Fibroblast of skin of right biceps (primary cell): ENCODE measurements at places on chromosomes 2 and 18.

- peak; percentile 85 for DNase-seq
Observed at GRCh38 chr2:205858881-205859441, 176.7 kb downstream of the NRP2 start.

DNA sequence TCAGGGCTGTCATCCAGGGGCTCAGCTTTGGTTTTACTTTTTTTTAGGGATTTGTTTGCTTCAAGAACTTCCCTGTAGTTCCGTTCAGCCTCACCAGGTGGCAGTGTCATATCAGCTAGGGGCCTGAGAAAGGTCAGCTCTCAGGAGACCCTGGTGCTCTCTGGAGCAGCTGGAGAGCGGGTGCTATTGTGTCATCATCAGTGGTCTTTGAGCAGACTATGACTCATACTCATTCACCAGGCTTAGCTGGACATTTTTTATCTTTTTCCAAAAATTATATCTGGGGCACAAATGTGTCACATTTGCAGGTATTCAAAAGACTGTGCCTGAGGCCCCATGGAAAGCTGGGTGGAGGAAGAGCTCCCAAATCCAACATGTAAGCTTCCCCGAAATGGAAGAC is 24.4 kb downstream of the ZNF892 start:
- peak; percentile 67 for DNase-seq

GRCh38 chr2:172220121-172220520 is 117.4 kb upstream of the DLX2 start:
- DNase-seq, result no peak

GRCh38 chr2:200765139-200765951 is 46.4 kb upstream of the BZW1 start:
- peak; percentile 95 for DNase-seq

- peak; percentile 33 for DNase-seq
Observed at GRCh38 chr2:169509298-169509885, at the start of gene KLHL41. TSS of gene KLHL41 (plus strand) at chr2:169509702. CDS start at chr2:169509779, 77 bp downstream.

DNA sequence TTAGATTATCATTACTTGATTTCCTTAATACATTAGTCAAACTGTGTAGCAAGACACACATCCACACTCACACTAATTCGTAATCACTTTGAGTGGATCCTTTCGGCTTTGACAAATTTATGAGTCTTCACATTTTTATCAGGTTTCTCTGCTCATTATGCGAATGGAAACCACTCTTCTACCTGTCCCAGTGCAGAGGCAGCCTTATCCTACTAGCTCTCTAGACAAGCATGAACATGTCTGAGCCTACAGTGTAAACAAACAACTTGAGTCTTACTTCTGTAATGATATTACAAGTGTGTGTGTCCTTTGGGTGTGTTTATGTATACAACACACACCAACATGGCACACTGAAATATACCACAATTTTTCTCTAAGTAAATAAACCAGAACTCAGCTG is 361.9 kb upstream of the CHST9 start:
- no peak for DNase-seq

- DNase-seq, result peak; percentile 5
Observed at GRCh38 chr18:28576941-28577340, 400.0 kb upstream of the CDH2 start.

- DNase-seq, result peak; percentile 48
Observed at GRCh38 chr2:73111073-73112025, 1.4 kb downstream of the RAB11FIP5 start.

DNA sequence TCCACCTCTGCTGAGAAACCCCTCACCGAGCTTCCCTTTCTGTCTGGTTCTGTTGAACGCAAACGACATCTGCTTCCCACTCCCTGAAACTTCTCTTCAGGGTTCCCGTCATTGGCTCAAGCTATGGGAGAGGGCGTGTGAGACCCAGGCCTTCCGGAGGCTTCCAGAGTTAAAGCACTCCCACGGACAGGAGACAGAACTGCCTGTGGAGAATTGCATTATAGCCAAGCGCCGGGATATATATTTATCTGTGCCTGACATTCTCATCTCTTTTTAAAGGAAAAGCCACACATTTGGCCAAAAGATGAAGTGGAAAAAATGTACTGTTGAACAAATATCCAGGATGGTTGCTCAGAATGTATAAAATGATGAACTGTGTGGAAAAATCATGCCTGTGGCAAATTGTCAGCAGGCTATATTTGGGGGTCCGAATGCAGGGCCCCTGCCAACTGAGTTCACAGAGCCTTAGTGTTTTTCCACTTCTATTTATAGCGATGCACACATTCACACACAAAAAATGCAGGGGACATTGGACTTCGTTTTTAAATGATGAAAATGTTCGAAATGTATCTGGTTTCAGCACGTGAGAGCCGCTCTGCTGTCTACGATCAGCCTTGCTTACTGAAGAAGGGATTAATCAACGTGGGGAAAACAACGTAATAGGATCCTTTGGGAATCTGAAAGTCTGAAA is 59.5 kb downstream of the E2F6 start:
- DNase-seq, result peak; percentile 85

DNA sequence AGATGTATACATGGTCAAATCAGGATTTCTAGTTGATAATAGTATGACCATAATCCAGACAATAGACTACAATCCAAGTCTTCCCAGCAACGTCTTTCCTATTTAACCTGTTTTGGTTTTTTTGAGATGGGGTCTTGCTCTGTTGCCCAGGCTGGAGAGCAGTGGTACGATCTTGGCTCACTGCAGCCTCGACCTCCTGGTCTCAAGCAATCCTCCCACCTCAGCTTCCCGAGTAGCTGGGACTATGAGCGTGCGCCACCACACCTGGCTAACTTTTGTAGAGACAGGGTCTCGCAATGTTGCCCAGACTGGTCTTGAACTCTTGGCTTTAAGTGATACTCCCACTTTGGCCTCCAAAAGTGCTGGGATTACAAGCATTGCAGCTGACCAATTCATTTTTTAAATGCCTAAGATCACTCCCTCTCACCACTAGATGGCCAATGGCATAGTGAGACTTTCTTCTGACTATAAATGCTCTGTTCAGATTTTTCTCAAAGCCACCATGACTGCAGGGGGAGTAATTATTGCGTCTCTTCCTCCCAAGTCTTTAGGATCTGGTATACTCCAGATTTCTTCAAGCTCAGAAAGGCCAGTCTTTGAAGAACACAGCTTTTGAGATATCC is 47.6 kb downstream of the HNRNPLL start:
- peak; percentile 22 for DNase-seq

DNA sequence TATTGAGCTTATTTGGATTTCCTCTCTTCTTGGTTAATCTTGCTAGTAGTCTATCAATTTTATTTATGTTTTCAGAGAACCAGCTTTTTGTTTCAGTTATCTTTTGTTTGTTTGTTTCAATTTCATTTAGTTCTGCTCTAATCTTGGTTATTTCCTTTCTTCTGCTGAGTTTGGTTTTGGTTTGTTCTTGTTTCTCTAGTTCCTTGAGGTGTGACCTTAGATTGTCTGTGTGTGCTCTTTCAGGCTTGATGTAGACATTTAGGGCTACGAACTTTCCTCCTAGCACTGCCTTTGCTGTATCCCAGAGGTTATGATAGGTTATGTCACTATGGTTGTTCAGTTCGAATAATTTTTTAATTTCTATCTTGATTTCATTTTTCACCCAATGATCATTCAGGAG is 141.6 kb downstream of the ZNF236 start:
- no peak for DNase-seq

DNA sequence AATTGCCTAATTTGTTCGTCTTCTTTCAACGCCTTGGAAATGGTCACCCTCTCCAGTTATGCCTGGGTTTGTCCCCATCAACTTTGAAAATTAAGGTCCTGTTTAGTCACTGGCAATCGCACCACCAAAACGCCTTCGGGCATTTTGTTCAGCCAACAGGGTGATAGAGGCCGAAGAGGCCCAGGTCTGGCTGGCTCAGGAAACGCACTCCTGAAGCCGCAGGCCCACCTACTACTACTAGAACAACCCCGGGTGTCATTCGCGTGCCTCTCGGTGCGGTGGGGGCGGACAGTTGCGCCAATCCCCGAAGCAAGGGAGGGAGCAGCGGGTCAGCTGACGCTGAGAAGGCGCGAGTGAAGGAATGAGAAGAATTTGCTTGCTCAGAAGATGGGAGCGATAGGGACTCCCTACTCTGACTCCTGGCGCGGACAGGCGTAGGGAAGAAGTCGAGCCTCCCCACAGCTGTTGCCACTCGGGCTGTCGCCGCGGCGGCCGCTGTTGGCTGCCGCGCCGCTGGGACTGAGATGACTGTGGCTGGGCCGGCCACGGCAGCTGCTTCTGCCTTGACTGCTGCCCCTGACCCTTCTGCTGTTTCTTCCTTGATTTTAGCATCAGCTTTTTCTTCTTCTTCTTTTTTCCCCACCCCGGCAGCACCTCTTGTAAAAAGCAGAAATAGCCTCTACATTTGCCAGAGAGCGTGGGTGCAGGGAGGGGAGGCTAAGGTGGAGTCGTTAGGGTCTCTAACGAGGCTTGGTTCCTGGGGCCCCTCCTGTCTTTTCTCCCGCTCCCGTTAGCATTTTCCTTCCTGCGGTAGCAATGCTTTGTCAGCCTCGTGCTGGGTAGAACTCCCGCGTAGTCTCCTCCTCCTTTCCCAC is 387.6 kb downstream of the FIGN start:
- DNase-seq, result peak; percentile 83

DNA sequence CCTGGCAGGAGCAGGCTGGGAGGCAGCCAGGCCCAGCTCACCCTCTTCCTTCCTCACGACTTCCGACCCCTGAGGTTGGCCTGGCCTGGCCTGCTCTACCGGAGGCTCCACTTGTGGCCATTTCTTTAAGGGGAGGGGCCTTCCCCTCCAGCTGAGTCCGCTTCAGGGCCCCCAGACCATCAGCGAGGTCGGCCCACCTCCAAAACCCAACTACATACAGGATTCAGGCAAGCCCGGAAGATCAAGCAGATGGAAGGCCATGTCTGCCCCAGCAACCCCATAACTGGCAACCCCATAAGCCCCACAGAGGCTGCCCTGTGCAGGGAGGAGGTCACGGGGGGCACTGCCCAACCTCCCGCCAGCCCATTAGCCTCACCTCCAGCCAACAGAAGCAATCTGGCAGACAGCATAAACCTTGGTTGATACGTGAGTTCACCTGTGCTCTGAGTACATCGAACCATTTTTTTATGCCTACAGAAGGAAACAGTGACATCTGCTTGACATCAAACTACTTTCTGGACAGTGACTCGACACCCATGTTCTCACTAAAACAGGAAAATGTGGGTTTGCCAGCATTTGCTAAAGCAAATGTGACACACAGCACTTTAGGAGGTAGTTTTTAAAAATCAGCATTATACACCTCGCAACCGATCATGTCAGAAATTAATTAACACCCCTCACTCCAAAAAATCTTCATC is 98.9 kb downstream of the EIPR1 start:
- no peak for DNase-seq

GRCh38 chr2:105560157-105560556 is 161.3 kb upstream of the FHL2 start:
- DNase-seq, result no peak

GRCh38 chr2:15159206-15159605 is 401.9 kb downstream of the NBAS start:
- peak; percentile 20 for DNase-seq

DNA sequence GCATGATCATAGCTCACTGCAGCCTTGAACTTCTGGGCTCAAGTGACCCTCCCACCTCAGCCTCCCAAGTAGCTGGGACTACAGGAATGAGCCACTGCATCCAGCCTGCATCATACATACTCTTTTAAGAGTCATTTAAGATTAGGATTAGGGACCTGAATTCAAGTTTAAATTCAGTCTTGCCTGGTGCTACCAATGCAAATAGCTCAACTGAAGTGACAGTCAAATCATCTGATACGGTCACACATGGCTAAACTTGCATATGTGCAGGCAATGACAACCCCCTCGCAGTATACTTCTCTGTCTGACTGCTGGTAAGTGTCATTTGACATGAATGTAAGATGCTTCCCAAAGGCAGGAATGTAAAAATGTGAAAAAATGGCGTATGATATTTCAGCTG is 31.8 kb upstream of the TMEM131 start:
- DNase-seq, result no peak

DNA sequence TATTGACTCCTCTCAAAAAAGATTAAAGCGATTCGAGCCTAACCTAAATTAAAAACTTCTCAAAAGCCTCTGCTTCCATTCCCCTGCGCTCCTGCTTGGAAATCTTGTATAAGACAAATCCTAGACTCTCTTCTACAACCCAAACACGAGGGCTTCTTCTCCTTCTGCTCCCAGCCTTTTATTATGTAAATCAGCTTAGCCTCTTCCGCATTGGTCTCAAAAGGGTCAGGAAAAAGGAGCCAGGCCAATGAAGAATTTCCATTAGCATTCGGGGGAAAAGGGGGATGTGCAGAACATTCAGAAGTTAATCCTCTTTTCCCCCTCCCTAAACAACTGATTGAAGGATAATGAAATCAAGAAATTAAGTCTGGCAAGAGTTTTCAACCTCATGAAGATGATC is 107.9 kb downstream of the FAM124B start:
- DNase-seq, result no peak

DNA sequence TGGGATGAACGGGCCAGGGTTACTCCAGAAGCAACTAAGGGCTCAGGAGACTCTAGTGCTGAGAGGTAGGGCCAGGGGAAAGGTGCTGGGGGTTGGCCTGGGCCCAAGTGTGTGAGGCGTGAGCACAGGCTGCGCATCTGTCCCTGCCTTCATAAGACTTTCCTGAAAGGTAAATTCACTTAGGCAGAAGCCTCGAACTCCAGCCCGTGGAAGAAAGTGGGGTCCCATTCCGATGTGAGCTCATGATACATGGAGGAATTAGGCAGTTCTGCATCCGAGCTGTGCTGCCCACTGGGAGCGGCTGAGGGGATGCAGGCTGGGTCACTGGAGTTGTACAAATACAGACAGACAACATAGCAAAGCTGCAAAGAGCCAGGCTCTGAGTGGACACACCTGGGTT is 16.2 kb downstream of the PARD6G start:
- DNase-seq, result no peak

DNA sequence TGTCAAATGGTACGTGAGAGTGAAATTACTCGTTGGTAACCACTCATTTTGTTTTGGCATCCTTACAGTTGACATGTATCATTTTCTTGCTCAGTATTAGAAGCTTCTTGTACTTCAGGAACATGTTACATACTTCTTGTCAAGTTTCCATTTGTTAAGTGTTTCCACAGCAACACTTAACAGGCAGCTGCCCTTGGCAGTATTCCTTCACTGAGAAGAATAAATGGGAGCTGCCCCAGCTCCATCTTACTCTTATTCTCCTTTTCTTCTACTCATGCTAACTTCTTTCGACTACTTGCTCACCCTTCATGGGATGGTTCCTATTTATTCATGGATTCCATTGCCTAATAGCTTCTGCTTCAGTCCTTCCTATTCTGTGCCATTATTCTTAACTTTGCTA is 60.1 kb upstream of the TUBA3E start:
- DNase-seq, result no peak

- DNase-seq, result no peak
Observed at GRCh38 chr18:70377317-70377799, 88.5 kb downstream of the SOCS6 start.

- no peak for DNase-seq
Observed at GRCh38 chr2:68241732-68242131, 10.6 kb downstream of the PPP3R1 start.

- DNase-seq, result no peak
Observed at GRCh38 chr2:46273919-46274318, 23.3 kb upstream of the EPAS1 start.

DNA sequence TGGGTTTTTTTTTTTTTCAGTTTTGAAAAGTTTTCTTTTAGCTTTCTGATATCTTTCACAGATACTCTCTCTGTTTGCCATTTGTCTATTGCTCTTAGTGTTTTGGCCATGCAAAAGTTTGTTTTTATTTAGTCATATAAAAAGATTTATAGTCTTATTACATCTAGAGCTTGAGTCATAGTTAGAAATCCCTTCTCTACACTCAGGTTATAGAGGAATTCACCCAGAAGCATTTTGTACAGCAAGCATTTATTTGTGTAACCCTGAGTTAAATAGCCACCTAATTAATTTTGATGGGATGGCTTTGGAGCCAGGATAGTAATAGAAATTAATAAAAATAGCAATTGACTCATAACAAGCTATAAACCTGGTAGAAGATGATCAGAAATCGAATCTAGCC is 35.6 kb downstream of the ACTR2 start:
- peak; percentile 21 for DNase-seq
